Esophagus squamous epithelium (tissue), 5 donors: ENCODE measurements at places on chromosomes 7 and 10.

DNA sequence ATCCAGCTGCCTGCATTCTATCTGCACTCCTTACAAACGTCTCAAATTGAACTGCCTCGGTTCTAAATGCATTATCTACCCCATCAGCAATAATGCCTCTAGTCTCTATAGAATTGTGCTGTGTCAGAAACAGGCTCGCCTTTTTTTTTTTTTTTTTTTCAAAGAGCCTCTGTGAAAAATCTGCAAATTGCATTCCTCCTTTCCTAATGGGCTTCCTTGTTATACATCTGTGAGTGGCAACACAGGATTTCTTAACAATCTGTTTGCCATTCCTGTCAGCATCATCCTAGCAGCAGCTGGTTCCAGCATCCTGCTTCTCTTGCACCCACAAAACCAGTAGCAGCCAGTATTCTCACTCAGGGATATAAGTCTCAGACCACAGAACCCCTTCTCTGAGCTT is 413.5 kb upstream of the SEMA3D start:
- no peaks in the 10 kb centered on the region for H3K4me1 ChIP-seq
- no peak overlapping the region for H3K4me3 ChIP-seq
- H3K27me3 ChIP-seq: no peaks in the 10 kb centered on the region

- no peak for DNase-seq
- no peak overlapping the region for H3K4me3 ChIP-seq
- H3K4me1 ChIP-seq: peaks cover 23% of the 10 kb centered on the region
- H3K27me3 ChIP-seq: no peaks in the 10 kb centered on the region
- H3K27ac ChIP-seq: peak overlapping the region; percentile 92
These were observed 2.3 kb upstream of the ANKRD2 start for GRCh38 chr10:97570146-97570788.

DNA sequence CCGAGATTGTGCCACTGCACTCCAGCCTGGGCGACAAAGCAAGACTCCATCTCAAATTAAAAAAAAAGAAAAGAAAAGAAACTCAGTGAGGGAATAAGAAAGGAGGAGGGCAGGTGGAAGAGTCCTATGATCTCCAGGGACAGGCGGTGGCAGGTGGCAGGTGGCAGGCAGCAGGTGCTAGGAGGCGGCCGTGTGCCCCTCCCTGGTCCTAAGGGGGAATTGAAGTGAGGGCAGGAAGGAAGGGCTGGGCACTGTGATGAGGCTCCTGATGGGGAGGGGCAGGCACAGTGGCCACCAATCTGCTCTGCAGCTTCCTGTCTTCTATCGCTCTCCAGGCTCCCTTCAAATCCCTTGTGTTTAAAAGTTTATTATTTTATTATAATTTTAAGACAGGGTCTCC is 41.2 kb upstream of the UBE3C start:
- H3K4me1 ChIP-seq: no peaks in the 10 kb centered on the region
- no peaks in the 10 kb centered on the region for H3K27me3 ChIP-seq
- no peak overlapping the region for H3K27ac ChIP-seq
- no peak overlapping the region for H3K4me3 ChIP-seq
- DNase-seq: no peak

GRCh38 chr7:124914298-124914697 is 15.3 kb downstream of the POT1 start:
- H3K27me3 ChIP-seq: no peaks in the 10 kb centered on the region
- H3K4me3 ChIP-seq: no peak overlapping the region
- no peaks in the 10 kb centered on the region for H3K4me1 ChIP-seq
- H3K27ac ChIP-seq: no peak overlapping the region
- no peaks in the 10 kb centered on the region for H3K36me3 ChIP-seq

DNA sequence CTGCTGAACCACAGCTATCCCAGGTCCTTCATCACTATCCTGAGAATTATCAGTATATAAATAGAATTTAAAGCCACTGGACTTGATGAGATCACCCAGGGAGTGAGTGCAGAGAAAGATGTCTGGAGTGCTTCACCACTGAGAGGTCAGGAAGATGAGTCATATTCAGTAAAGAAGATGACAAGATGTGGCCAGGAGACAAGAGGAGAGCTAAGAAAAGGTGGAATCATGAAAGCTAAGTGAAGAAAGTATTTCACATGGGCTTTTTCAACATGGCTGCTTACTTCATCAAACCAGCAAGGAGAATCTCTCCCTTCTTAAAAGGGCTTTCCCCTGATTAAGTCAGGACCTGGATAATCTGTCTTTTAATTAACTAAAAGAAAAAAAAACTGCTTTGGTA is 9.1 kb upstream of the PRKAR2B start:
- H3K27me3 ChIP-seq: no peaks in the 10 kb centered on the region
- no peak overlapping the region for H3K4me3 ChIP-seq
- H3K4me1 ChIP-seq: no peaks in the 10 kb centered on the region

GRCh38 chr10:83289373-83289772 is 849.9 kb upstream of the GHITM start:
- no peak for DNase-seq
- H3K27me3 ChIP-seq: no peaks in the 10 kb centered on the region
- no peak overlapping the region for H3K27ac ChIP-seq

GRCh38 chr10:132404169-132404880 is 7.3 kb downstream of the PWWP2B start:
- H3K4me3 ChIP-seq: no peak overlapping the region
- DNase-seq: no peak
- H3K27ac ChIP-seq: peak overlapping the region; percentile 98

GRCh38 chr7:121994625-121995410 is 121.9 kb downstream of the PTPRZ1 start:
- H3K36me3 ChIP-seq: no peaks in the 10 kb centered on the region
- peaks cover 9% of the 10 kb centered on the region for H3K4me1 ChIP-seq
- H3K27ac ChIP-seq: no peak overlapping the region
- H3K27me3 ChIP-seq: no peaks in the 10 kb centered on the region
- no peak overlapping the region for H3K4me3 ChIP-seq

GRCh38 chr7:82449910-82450309 is 6.3 kb upstream of the CACNA2D1 start:
- DNase-seq: no peak
- no peak overlapping the region for H3K27ac ChIP-seq
- H3K4me1 ChIP-seq: no peaks in the 10 kb centered on the region
- H3K36me3 ChIP-seq: no peaks in the 10 kb centered on the region
- H3K27me3 ChIP-seq: no peaks in the 10 kb centered on the region
- no peak overlapping the region for H3K4me3 ChIP-seq

DNA sequence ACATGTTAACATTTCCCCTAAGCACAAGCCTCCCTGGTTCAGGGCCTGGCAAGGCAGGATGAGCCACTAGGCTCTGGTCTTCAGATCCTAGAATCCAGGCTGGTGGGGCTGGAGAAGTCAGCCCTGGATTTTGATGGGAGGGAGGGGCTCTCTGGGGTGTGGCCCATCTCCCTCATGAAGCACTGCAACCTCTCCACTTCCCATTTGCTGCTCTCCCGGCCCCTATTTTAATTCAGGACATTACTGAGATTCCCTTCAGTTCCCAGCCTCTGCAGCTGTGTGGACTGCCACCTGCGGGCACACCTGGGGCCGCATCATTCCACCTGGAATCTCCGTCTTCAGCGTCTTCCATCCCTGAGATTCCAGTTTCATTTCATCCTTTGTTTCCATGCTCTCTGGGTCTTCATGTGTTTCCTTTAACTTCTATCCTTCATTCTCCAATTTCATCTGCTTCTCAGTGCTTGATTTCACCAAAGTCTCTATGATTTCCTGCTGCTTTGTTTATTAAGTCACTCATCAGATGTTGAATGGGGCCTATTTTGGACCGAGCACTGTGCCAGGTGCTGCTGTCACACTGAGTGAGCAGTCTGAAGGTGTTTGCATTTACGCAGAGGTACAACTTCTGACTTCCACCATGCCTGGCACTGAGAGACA is 253.6 kb downstream of the WDR37 start:
- no peak overlapping the region for H3K27ac ChIP-seq
- no peak overlapping the region for H3K4me3 ChIP-seq
- H3K27me3 ChIP-seq: no peaks in the 10 kb centered on the region
- H3K36me3 ChIP-seq: no peaks in the 10 kb centered on the region

GRCh38 chr10:93598157-93598556 is 2.9 kb downstream of the RBP4 start:
- H3K27ac ChIP-seq: no peak overlapping the region
- H3K4me1 ChIP-seq: peaks cover 3% of the 10 kb centered on the region
- no peaks in the 10 kb centered on the region for H3K36me3 ChIP-seq

GRCh38 chr7:41711283-41712064 is 8.6 kb upstream of the INHBA start:
- H3K4me1 ChIP-seq: no peaks in the 10 kb centered on the region
- H3K27me3 ChIP-seq: no peaks in the 10 kb centered on the region
- no peak for DNase-seq
- no peak overlapping the region for H3K4me3 ChIP-seq

GRCh38 chr7:16479591-16479990 is 14.1 kb upstream of the SOSTDC1 start:
- no peaks in the 10 kb centered on the region for H3K36me3 ChIP-seq
- DNase-seq: no peak
- no peak overlapping the region for H3K4me3 ChIP-seq
- H3K27ac ChIP-seq: no peak overlapping the region
